Uterus (tissue), 4 donors: ENCODE measurements at places on chromosomes 1 and 21. TPM values are rescaled to one million over a fixed set of nuclear protein-coding genes. Genes with fewer than 3 reads are reported as not detected.

The MAGOH gene
- total RNA-seq: 45.3 TPM

DNA sequence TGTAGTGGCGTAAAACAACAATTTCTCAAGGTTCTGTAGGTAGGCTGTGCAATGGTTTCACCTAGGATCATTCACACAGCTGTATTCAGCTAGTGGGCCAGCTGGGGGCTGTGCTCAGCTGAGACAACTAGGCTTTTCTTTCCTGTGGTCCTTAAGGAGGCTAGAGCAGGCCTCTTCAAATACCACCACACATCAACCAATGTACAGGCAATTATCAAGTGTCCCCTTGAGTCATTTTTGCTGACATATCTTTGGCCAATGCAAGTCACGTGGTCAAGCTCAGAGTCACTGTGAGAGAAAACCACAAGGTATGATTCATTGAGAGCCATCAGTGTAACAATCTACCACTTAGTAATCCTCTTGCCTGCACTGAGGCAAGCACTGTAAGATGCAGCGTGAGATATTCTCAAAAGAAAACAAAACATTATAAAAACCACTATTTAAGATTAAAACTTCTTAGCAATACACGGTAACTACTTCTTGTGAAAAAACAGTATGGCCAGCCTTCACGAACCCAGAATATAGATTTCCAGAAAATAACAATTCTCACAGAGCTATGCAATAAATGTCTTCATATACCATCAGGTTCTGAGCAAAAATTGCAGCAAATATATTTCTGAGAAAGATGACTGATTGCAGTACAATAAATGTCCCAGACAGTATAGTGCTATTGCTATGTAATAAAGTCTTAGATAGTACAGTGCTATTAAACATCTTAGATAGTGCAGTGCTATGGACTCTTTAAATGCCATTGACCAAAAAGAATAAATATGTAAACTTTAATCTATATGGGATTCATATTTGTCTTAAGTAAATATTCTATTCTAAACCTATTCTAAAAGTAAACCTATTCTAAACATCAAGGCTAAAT is 55.3 kb downstream of the NME7 start:
- DNase-seq: no peak

- DNase-seq: no peak
Measured at GRCh38 chr1:66540434-66541032, 6.6 kb downstream of the SGIP1 start.

GRCh38 chr1:25683731-25684130 is 67.1 kb downstream of the MAN1C1 start:
- DNase-seq: no peak

The S100A16 gene
- 57.4 TPM for total RNA-seq

The OR10J5 gene
- not detected for total RNA-seq

DNA sequence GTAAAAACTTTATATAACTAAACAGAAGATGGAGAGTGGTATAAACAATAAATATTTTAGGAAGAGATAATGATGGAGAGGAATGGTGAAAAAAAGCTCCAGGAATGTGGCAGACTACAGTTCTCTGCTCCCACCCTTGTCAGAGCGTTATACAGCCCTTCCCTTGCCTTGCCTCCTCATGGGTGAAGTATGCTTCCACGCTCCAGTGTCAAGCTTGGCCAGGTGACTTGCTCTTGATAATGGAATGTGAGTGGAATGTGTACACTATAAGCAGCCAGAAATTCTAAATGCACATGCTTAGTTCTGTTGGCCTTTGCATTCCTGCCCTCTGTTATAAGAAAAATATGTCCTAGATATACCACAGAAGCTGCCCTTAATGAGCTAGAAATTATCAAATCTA is 24.7 kb upstream of the POGK start:
- no peak for DNase-seq

DNA sequence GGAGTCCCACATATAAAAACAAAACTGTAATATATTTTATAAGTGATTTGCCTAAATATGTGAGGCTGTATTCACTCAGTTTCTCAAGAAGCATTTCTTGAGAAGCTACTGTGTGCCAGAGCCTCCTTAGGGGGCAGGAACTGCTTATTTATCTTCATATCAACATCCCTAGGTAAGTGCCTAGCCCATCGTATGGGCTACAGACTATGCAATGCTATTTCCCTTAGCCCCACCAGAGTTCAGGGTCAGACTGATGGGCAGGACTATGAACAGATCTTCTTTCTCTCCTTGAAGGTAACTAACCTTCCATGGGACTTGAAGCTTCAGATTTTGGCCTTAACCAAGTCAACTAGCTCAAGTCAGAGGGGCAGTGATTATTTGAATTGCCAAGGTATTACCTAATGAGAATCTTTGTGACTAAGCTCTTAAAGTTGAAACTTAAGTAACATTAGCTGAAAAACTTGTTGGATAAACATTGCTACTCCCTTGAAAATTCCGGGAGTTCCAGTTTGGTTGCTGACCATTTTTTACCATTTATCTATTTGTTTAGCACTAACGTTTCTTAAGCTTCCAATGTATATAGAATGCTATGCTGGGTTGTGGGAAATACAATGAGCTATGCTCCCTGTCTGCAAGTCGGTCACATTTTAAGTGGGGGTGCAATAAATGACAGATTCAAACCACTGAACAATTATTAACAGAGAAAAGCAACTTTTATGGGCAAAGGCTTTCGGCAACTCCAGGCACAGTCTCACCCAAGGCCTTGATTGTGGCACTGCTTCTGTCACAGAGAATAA is 85.2 kb downstream of the GPR88 start:
- no peak for DNase-seq

DNA sequence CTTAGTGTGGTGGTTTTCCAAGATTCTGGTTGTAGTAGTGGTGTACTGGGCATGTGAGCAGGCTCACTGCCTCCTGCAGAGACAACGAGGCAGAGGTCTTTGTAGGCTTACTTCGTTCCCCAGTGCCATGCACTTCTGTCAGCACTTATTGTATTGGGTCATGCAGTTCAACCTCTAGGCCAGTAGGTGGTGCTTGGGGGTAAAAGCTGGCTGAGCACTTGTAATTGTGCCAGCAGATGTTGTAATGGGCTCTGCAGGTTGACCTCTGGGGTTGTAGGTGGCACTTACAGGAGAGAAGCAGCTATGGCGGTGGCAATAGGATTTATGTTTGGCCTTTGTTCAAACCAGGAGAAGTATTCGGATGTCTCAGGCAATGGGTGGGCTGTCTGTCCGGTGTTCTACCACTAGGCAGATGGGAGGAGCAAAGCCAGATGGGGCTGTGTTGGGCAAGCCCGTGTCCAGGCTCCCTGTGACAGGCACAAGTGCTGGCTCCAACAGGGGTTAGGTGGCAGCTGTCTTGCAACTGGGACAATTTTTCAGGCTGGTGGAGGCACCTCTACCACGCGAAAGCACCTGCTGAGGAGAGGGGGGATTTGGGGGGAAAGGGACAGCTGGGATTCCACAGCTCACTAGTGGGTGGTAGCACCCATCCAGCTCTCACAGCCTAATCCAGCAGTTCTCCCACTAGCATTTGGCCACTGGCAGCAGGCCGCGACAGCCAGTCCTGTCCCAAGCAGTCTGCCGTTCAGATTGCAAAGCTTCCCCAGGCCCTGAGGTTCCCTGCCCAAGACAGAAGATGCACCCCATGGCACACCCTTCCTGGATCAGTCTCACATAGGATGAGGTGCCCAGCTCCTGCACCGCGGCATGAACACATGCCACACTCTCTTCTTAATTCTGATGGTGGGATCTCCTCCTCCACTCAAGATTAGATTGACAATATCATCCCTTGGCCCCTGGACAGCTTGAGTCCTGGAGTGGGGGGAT is 274.5 kb downstream of the CTH start:
- DNase-seq: peak; percentile 68

GRCh38 chr21:24948186-24948585 is 659.1 kb downstream of the MRPL39 start:
- DNase-seq: no peak

- no peak for DNase-seq
Measured at GRCh38 chr1:162404550-162405160, 7.3 kb downstream of the SH2D1B start.

DNA sequence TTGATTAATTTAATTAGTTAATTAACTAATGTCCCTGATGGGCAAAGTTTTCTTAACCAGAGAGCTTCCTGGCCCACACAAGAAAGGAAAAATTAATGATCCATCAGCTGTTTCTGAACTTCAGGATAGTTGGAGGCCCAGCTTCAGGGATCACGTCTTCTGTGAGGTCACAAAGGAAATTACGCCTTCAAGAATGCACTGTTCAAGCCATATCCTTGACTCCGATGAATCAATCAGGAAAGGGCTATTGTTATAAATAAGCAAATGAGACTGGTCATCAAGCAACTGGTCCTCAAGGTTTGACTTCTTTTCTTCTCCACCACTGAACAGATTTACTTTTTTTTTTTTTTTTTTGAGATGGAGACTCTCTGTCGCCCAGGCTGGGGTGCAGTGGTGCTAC is 40.6 kb downstream of the TCP10L start:
- no peak for DNase-seq
